Tibial artery (tissue), 4 donors: ENCODE measurements at places on chromosomes 16 and 17.

DNA sequence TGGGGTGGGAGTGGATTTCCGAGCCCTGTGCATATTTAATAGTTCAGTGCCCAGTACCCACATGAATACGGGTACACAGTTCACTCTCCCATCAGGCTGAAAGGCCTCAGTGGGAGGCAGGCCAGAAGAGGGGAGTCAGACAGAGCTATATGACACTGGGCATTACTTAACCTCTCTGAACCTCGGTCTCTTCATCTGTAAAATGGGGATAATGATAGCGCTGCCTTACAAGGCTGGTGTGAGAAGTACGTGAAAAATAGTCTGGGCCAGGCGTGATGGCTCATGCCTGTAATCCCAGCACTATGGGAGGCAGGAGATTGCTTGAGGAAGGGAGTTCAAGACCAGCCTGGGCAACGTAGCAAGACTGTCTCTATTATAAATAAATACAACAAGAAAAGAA, 3.6 kb downstream of the GPRC5B start:
- H3K36me3 ChIP-seq = no peaks in the 10 kb centered on the region
- DNase-seq = no peak
- H3K27ac ChIP-seq = no peak overlapping the region
- H3K4me1 ChIP-seq = peaks cover 30% of the 10 kb centered on the region
- peaks cover 36% of the 10 kb centered on the region for H3K27me3 ChIP-seq
- no peak overlapping the region for H3K4me3 ChIP-seq

DNA sequence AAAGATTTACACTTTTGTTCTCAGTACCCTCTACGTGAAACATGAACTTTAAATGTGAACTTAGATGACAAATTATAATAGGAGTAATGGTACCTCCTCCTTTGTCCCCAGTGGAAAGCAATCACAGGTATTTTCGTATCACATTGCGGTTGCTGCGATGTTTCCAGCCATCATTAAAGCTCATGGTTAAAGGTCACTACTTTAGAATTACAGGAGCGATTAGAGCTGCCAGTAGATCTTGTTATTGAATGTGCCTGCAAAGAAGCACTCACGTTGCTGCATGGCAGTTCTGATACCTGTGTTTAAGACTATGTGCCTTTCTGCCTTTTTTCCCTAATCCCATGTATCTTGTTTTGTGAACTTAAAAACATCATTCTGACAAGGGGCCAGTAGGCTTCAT, 301.0 kb downstream of the CPPED1 start:
- H3K36me3 ChIP-seq = no peaks in the 10 kb centered on the region
- H3K27ac ChIP-seq = no peak overlapping the region

GRCh38 chr17:77319211-77320043, 178.7 kb downstream of the SEC14L1 start:
- H3K4me1 ChIP-seq = peaks cover 75% of the 10 kb centered on the region
- no peaks in the 10 kb centered on the region for H3K36me3 ChIP-seq
- peak; percentile 94 for DNase-seq
- H3K27ac ChIP-seq = peak overlapping the region; percentile 92
- peak overlapping the region; percentile 58 for H3K4me3 ChIP-seq

DNA sequence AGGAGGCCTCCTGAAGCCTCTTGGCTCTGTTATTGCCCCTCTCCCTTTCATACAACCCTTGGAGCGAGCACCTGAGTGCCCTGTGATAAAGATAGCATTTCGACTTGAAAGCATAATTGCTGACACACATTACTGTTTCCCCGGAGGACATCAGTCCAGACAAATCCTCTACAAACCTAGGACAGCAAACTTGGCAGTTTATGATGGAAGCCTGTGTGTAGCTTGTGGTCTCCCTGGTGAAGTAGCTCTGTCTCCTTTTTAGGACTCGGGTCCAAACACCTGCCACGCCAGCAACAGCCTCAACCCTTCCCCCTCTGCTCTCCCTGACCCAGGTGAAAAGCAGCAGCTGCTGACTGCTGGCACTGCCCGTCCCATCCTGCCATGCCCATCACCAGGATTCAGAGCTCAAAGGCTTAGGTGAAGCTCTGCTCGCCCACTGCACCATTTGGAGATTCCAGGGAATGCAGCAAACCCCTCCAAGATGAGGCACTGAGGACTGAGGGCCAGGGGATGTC, 55.9 kb downstream of the IRX6 start:
- H3K4me1 ChIP-seq = no peaks in the 10 kb centered on the region
- H3K36me3 ChIP-seq = no peaks in the 10 kb centered on the region
- no peaks in the 10 kb centered on the region for H3K27me3 ChIP-seq
- H3K4me3 ChIP-seq = no peak overlapping the region
- no peak overlapping the region for H3K27ac ChIP-seq

DNA sequence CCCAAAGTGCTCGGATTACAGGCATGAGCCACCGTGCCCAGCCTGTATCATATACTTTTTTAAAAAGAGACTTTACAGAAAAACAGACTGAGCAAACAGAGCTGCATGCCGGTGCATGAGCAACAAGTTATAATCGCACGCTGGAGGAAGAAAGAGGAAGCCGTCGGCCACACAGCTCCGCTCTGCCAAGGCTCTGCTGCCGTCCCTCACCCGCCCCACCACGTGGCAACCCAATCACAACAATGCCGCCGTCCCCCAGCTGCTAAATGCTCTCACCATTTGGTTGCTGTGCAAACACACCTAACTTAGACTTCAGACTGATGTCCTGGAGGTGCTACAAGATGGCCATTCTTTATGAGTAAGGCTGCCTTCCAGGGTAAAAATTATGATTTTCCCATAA, 83.5 kb downstream of the ADCY9 start:
- H3K27ac ChIP-seq = no peak overlapping the region
- no peaks in the 10 kb centered on the region for H3K4me1 ChIP-seq
- no peak overlapping the region for H3K4me3 ChIP-seq
- peak; percentile 51 for DNase-seq
- no peaks in the 10 kb centered on the region for H3K27me3 ChIP-seq

GRCh38 chr16:85176541-85177447, 64.5 kb upstream of the CIBAR2 start:
- H3K4me3 ChIP-seq = no peak overlapping the region
- no peak overlapping the region for H3K27ac ChIP-seq
- peaks cover 25% of the 10 kb centered on the region for H3K4me1 ChIP-seq
- H3K27me3 ChIP-seq = no peaks in the 10 kb centered on the region
- H3K36me3 ChIP-seq = no peaks in the 10 kb centered on the region

GRCh38 chr17:42660692-42661345, 1.7 kb downstream of the TUBG2 start:
- H3K27ac ChIP-seq = peak overlapping the region; percentile 90
- H3K4me3 ChIP-seq = no peak overlapping the region

DNA sequence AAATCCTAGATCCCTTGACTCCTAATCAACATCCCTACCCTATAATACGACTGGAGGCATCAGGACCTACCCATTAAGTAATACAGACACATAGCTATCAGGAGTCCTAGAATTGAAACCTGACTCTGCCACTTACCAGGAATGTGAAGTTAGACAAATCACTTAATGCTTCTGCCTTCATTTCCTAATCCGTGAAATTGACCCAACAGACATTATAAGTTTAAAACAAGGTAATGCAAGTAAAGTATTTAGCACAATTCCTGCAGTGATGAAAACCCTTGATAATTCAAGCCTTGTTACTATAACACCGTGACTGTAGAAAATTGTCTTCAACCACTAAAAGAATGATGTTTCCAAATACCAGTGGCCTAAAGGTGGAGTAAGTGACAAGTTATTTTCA, 150.2 kb downstream of the KCNJ2 start:
- no peaks in the 10 kb centered on the region for H3K36me3 ChIP-seq
- no peak overlapping the region for H3K4me3 ChIP-seq
- H3K27ac ChIP-seq = no peak overlapping the region
- no peaks in the 10 kb centered on the region for H3K27me3 ChIP-seq

- H3K4me3 ChIP-seq = no peak overlapping the region
- H3K36me3 ChIP-seq = no peaks in the 10 kb centered on the region
- no peak for DNase-seq
- H3K27me3 ChIP-seq = no peaks in the 10 kb centered on the region
Observed at GRCh38 chr16:60681043-60681442, 1355.2 kb downstream of the CDH8 start.

- H3K4me3 ChIP-seq = no peak overlapping the region
- no peaks in the 10 kb centered on the region for H3K36me3 ChIP-seq
- no peaks in the 10 kb centered on the region for H3K27me3 ChIP-seq
- DNase-seq = peak; percentile 45
- peak overlapping the region; percentile 98 for H3K27ac ChIP-seq
Observed at GRCh38 chr17:28953444-28954118, 2.3 kb upstream of the PHF12 start.

DNA sequence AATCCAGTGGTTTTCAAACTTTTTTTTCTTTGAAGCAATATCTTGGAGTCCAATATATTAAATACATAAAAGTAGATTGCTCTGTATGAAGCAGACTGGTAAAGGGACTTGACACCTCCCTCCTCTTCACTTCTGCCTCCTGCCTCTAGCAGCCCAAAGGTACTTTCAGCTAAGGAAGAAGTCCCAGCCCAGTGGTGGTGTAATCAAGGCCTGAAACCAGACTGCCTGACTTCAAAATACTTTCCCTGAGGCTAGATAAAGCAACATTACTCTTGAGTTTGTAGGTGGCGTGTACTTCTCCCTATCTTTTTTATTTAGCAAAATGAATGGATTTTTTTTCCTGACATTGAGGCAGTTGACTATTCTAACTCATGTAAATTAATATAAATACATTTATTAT, 122.4 kb upstream of the TMEM97 start:
- H3K36me3 ChIP-seq = peaks cover 17% of the 10 kb centered on the region
- no peaks in the 10 kb centered on the region for H3K27me3 ChIP-seq
- no peak for DNase-seq
- H3K4me3 ChIP-seq = no peak overlapping the region
- no peak overlapping the region for H3K27ac ChIP-seq

GRCh38 chr16:50402298-50402895, 33.6 kb upstream of the BRD7 start:
- no peaks in the 10 kb centered on the region for H3K4me1 ChIP-seq
- no peak for DNase-seq
- H3K27me3 ChIP-seq = no peaks in the 10 kb centered on the region
- no peak overlapping the region for H3K4me3 ChIP-seq
- no peaks in the 10 kb centered on the region for H3K36me3 ChIP-seq

DNA sequence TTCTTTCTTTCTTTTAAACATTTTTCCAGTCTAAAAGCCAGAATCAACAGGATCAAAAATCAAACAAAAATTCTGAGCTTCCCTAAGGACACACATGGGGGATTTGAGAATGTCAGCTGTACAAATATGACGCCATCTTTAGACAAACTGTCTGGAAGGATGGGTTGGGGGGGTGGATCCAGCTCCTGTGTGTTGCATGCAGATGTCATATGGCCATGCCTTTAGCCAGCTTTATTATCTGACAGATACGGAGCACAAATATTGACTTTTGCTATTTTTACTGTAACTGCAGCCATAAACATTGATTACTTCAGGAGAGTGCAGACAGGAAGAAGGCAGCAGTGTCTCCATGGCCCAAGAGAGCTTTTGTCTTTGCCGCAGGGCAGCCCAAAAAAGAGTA, 279.4 kb upstream of the ELAC2 start:
- H3K27me3 ChIP-seq = no peaks in the 10 kb centered on the region
- H3K4me3 ChIP-seq = no peak overlapping the region
- H3K36me3 ChIP-seq = no peaks in the 10 kb centered on the region
- no peak for DNase-seq
- no peaks in the 10 kb centered on the region for H3K4me1 ChIP-seq
- H3K27ac ChIP-seq = no peak overlapping the region

DNA sequence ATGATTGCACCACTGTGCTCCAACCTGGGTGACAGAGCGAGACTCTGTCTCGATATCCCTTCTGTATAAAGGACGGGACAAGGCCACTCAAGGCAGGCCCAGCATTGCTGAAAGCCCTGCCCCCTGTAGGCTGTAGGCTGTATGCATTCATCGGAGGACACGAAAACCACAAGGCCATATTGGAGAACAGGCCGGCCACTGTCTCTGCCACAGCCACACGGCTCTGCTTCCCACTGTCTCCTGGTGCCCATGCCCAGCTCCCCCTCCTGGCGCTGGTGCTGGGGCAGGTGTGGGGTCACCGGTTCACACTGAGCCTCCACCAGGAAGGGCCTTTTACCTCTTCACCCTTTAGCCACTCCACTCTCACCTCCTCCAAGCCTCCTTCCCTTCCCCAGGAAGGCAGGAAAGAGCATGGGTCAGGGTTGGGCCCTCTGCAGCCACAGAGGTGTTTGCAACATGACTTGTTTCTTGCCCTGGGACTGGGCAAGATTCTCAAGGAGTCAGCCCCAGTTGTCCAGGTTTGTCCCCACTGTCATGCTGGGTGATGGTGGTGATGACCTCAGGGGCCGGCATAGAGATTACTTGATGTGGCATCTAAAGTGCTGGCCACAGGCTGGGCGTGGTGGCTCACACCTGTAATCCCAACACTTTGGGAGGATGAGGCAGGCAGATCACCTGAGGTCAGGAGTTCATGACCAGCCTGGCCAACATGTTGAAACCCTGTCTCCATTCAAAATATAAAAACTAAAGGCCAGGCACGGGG, 5.3 kb upstream of the NTN3 start:
- H3K27me3 ChIP-seq = peaks cover under 1% of the 10 kb centered on the region
- H3K36me3 ChIP-seq = no peaks in the 10 kb centered on the region
- H3K4me1 ChIP-seq = peaks cover 28% of the 10 kb centered on the region
- no peak for DNase-seq

DNA sequence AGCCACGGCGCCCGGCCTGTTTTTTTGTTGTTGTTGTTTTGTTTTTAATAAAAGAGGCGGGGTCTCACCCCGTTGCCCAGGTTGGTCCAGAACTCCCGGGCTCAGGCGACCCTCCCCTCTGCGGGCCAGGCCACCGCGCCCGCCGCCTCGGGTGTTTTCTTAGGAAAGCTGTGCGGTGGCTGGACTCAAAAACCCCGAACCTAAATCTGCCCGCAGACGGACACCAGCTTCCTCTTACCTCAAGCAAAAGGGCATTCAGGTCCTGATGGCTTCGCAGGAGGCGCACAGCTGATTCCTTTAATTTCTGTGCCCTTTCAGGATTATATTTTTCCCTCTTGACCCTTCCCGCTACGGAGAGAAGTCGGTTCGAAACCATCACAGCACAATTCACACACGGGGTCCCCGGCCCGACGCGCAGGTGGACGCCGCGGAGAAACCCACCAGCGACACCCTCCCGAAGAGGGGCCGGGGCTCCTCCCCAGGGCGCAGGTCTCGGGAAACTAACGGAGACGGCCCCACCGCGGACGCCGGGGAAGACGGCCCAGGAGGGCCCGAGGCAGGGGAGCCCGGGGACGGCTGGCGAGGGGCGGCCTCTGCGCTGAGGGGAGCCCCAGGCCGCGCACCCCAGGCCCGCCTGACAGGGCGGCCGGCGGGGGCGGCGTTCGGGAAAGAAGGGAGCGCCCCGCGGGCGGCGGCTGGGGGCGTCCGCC, 653 bp downstream of the FANCA start:
- H3K4me3 ChIP-seq = peak overlapping the region; percentile 55
- no peak overlapping the region for H3K27ac ChIP-seq
- no peak for DNase-seq
- H3K27me3 ChIP-seq = no peaks in the 10 kb centered on the region
- H3K4me1 ChIP-seq = peaks cover 10% of the 10 kb centered on the region

GRCh38 chr16:11670171-11671131, 2.2 kb downstream of the SNN start:
- peaks cover 59% of the 10 kb centered on the region for H3K4me1 ChIP-seq
- no peaks in the 10 kb centered on the region for H3K27me3 ChIP-seq
- H3K4me3 ChIP-seq = peak overlapping the region; percentile 92
- H3K36me3 ChIP-seq = peaks cover under 1% of the 10 kb centered on the region
- no peak for DNase-seq
- H3K27ac ChIP-seq = peak overlapping the region; percentile 95

GRCh38 chr17:40614431-40615067, 33.1 kb downstream of the SMARCE1 start:
- H3K27ac ChIP-seq = no peak overlapping the region
- no peaks in the 10 kb centered on the region for H3K4me1 ChIP-seq
- DNase-seq = no peak
- H3K36me3 ChIP-seq = no peaks in the 10 kb centered on the region
